Naive thymus-derived CD4-positive, alpha-beta T cell (primary cell): ENCODE measurements at places on chromosomes 5 and 9. TPM values are rescaled to one million over a fixed set of nuclear protein-coding genes. Genes with fewer than 3 reads are reported as not detected.

Gene LCN1
- not detected for total RNA-seq

DNA sequence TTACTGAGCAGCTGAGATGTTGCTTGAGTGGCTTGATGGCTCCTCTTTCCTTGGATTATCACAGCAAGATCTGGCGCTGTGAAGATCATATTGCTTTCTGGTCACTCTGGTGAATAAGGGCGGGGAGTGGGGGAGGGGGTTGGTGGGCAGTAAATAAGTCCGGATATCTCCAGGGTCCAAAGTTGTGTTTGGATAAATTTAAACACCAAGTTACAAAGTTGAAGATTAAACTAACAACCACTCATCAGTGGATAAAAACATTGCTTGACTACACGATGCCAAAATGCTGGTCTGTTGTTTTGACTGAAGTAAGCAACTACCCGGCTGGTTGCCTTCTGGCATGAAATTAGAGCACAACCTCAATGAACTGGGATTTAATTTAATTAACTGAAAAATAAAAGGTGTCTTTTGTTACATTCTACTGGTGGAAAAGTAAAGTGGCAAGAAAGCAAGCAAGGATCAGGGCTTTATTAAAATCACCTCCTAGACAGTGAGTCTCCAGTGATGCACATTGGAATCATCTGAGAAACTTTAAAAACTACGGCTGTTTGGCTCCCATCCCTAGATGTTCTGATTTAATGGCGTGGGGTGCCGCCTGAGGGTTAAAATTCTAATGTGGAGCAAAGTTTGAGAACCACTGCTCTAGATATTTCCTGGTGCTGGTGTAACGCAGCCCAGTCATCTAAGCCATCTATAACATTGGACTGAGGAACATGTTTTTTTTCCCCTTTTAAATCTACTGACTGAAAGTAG, 86.7 kb upstream of the AGXT2 start:
- DNase-seq, result no peak

GRCh38 chr5:100641833-100642232, 106.7 kb downstream of the FAM174A start:
- DNase-seq, result no peak

Gene GPR21
- total RNA-seq, result 1.7 TPM in 1 of 2 replicates, not detected in the other

GRCh38 chr5:172749881-172750633, 20.9 kb downstream of the DUSP1 start:
- no peak for DNase-seq

DNA sequence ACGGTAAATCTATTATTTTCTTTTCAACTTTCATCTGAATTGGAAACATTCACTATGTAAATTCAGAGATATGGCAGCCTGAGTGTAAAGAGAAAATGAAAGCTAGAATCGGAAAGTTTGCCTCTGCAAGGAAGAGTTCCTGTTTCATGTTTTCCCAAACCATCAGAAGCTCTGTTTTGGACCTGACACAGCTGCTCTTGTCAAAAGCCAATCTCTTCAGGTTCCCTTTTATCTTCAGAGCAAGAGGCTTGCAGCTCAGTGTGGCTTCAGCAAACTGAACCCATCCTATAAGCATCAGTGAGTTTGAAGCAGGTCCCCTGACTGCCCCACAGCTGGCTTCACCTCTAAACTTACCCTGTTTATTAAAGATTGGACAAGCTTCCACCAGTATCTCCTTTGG, 1099.7 kb downstream of the DTWD2 start:
- no peak for DNase-seq

- no peak for DNase-seq
Measured at GRCh38 chr5:133705331-133705730, 93.0 kb upstream of the FSTL4 start.

- DNase-seq, result no peak
Measured at GRCh38 chr9:89843591-89843990, 238.8 kb downstream of the GADD45G start.

GRCh38 chr9:137478962-137479861, 20.1 kb upstream of the NSMF start:
- DNase-seq, result no peak
